Erythroblast (primary cell): ENCODE measurements at places on chromosomes 11 and 22.
A peak's percentile ranks its signal among the peaks of the same experiment; 100 is the strongest.

DNA sequence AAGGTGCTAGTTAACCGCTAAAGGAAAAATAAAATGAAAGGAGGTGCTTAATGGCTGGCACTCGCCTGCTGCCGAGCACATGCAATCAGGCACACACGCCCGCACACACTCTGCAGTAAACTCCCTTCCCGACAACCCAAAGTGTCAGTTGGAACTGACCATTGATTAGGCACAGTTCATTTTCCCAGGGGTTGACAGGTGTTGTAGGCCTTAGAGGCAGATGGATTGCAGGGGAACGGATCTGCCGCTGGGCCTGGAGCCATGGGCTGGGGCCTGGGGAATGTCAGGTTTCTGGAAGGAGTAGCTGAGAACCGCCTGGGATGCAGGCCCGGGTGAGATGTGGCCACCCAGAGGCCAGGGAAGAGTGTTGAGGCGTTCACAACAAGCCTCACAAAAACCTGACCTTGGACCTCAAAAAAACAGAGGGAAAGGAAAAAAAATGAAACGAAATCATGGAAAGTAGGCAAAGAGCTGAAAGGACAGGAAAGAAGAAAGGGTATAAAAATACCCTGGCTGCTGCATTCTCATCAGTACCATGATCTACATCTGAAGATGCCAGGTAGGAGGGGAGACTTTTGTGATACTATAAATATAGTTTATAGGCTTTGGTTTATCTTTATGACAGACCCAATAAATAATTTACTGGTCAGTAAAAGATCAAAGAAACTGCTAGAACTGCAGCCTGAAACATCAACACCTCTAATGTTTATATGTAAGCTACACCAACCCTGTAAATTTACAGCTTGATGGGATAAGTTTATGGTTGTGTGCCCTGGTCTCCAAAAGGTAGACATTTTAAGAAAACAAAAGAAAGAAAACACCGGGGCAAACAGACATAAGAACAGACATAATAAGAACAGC lies 313.4 kb downstream of the BUD13 start:
- no peak for DNase-seq

DNA sequence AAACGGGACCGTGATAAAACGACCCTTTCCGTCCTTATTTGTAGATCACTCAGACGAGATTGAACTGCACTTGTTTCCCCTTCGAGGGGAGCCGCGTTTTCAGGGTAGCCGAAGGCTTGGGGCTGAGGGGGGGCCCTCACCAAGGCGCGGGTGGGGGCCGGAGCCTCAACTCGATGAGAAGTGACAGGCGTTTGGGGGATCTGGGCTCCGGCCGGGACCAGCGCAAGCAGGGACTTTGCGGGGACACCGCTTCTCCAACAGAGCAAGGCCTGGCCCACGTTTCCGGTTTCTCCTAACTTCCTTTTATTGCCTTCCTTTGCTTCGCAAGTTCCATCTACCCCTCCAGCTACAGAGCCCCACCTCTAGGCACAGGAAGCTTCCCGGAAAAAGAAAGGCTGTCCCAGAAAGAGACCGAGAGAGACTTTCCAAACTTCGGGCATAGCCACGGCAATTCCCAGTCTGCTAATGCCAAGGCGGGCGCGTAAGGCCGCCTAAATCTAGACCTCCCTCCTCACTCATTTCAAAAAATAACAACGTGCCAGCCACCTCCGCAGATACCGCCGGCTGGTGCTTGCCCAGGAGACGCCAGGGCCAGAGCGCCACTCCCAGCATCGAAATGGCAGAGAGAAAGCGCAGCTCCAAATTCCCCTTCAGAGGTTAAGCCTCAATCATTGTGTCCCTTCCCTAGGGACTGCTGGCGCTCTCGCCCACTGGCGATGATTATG lies 6.6 kb downstream of the PAX6 start:
- peak; percentile 23 for DNase-seq

DNA sequence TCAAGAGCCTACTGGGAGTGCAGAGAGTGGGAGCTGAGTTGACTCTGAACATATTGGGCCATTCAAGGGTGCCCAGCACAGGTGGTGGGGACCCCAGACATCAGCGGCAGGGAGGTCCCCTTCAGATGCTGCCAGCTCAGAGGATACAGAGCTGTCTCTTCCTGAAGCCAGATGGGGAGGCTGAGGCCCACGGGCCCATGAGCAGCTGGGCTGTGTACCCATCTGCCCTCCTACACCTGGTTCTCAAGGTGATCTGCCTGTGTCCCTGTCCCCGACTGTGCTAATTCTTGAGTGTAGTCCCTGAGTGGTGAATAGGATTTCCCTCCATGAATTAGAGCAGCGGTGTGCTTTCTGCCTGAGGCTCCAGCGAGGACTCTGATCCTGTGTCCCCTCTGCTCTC lies 76.3 kb downstream of the MICAL2 start:
- DNase-seq: no peak

DNA sequence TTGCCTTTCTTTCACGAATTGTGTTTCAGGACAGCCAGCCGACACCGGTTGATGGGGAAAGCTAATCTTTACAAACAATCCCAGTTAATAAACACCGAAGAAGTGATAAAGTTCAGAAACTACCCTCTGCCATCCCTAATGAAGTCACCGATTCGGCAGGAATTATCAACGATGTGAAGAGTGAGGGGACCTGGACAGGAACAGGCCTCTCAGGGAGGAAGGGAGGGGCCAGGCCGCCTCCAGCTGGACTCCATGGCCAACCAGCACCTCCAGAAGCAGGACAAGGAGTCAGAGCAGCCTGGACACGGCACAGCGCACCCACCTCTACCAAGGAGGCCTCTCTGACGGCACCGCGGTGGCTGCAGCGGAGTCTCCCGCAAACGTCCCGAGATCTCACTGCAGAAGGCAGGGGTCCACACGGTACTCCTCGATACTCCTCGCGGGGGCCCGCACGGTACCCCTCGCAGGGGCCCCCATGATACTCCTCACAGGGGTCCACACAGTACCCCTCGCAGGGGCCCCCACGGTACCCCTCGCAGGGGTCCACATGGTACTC lies 3.9 kb downstream of the TOLLIP start:
- no peak for DNase-seq

DNA sequence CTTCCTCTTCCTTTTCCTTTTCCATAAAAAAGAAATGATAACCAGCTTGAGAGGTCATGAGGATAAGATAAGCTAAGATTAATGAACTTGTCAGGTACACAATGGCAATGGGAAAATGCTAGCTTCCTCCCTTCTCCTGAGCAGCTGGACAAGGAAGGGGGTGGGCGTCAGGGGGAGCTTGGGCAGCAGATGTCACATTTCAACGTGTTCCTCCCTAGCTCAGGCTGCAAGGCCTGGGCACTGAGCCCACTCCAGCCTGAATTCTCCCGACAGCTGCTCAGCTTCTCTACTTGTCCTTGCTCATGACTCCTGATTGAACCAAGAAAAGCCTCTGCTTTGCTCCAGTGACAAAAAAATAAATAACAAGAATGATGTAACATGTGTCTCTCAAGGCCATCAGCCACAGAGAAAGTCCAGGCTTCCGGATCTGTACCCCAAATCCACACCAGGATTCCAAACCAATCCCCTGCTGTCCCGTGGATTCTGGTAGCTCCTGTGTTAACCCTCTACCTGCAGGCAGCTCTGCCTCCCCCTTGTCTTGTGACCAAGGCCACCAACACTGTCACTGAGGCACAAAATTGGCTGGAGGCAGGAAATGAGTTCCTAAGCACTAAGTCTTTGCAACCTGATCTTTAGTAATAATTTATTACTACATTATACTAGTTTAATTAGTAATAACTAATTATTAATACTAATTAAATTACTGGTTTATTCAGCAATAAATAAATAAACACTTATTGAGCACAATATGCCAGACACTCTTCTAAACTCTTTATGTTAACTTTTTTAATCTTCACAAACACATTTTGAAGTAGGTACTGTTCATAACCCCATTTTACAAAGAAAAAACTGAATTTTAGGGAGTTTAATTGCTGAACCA lies 146.5 kb downstream of the CCDC34 start:
- DNase-seq: no peak

GRCh38 chr11:126378763-126379162 lies 23.3 kb downstream of the ST3GAL4 start:
- DNase-seq: peak; percentile 28
